ENCODE measurements at places on chromosomes 4 and X.
A peak's percentile ranks its signal among the peaks of the same experiment; 100 is the strongest.

GRCh38 chr4:179867300-179867878, 2375.8 kb upstream of the TENM3 start:
- DNase-seq: no peak

DNA sequence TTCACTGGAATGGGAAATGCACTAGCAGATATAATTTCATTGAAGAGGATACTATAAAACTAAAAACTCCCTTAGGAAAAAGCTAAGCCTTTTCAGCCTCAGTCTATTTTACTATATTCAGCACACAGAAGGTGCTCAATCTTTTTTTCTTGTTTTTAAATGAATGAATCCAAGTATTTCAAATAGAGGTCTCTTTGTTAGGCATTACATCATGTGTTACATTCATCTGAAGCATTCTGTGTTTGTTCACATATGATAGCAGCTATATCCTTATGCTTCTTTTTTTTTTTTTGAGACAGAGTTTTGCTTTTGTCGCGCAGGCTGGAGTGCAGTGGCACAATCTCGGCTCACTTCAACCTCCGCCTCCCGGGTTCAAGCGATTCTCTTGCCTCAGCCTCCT, 278.4 kb downstream of the CAMK2D start:
- no peak for DNase-seq

- DNase-seq: no peak
Measured at GRCh38 chr4:118325431-118325830, 27.4 kb downstream of the PRSS12 start.

DNA sequence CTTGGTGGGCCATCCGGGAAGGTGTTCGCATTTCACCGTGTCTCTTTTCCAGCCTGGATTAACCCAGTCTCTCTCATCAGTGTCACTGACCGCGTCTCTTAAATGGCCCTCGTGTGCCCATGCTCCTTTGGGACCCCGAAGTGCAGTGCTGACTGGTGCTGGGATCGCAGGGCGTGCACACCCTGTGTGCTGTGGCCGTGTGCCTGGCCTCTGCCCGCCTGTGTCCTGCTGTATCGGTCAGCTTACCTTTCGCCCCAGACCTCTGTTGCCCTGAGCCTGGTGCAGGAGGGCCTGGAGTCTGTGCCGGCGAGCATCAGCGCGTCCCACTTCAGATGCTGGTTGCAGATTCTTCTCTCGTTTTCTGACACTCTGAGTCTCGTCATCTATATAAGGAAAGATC, 68.3 kb upstream of the HGFAC start:
- no peak for DNase-seq

GRCh38 chr4:48905363-48906015, 1.1 kb downstream of the OCIAD2 start:
- no peak for DNase-seq

GRCh38 chr4:94741304-94741703, 16.5 kb upstream of the BMPR1B start:
- DNase-seq: no peak

GRCh38 chr4:79429113-79429903, 21.3 kb upstream of the GK2 start:
- no peak for DNase-seq

- DNase-seq: no peak
Measured at GRCh38 chr4:153001626-153002025, 65.5 kb downstream of the FHDC1 start.

- DNase-seq: no peak
Measured at GRCh38 chr4:164935363-164935762, 42.1 kb downstream of the TRIM61 start.

DNA sequence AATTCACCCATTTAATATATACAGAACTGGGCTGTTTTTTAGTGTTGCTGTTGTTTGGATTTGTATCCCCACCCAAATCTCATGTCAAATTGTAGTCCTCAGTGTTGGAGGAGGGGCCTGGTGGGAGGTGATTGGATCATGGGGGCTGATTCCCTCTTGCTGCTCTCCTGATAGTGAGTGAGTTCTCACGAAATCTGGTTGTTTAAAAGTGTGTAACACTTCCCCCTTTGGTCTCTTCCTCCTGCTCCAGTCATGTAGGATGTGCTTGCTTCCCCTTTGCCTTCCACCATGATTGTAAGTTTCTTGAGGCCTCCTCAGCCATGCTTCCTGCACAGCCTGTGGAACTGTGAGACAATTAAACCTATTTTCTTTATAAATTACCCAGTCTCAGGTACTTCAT, 141.6 kb upstream of the AADAT start:
- no peak for DNase-seq

- DNase-seq: no peak
Measured at GRCh38 chr4:7778510-7779431, 160.9 kb downstream of the AFAP1 start.

DNA sequence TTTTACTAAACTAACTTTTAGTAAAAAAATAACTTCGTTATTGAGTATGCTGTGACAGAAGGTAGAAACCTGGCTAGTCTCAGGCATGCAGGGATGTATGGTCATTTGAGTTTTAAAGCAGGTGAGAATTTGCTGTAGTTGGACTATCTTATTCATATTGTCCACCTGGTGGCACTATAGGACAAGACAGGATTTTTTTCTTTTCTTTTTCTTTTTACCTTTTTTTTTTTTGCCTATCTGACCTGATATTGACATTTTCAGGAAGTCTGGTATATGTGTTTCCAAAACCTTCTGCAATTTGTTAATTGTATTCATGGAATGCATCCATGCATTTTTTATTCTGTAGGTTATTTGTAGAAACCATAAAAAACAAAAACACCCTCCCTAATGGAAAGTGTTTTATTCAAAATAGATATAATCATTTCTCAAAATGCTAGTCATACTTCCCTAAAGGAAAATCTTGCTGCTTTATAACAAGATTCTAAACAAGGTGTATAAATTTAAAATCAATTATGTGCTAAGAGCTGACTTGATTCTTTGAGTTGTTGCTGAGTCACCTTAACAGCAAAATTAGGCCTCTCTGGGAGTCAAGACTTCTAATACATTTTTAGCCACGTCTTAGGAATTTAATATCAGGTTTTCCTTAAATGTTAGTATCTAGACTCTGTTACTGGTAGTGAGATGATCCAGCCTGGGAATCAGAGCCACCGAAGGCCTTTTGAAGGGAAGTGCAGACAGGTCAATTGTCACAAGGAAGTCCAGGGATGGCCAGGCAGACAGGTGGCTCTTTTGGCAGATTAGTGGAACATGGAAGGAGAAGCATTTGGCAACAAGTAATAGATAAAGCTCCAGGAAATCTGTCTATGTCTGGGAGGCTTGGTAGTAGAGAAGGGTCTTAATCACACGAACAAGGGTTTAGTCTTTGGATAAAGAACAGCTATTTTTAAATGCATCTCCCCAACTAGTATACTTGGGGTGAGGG, 201.3 kb upstream of the GNPDA2 start:
- DNase-seq: peak; percentile 0

- peak; percentile 24 for DNase-seq
Measured at GRCh38 chr4:158667651-158668198, 4.0 kb downstream of the C4orf46 start.

GRCh38 chr4:138677748-138678147, 337.8 kb upstream of the NOCT start:
- no peak for DNase-seq

GRCh38 chrX:124018023-124018422, 56.5 kb downstream of the STAG2 start:
- DNase-seq: no peak

GRCh38 chr4:1802720-1803522, 9.8 kb downstream of the FGFR3 start:
- DNase-seq: no peak

- no peak for DNase-seq
Measured at GRCh38 chr4:52408471-52408870, 250.6 kb downstream of the USP46 start.

DNA sequence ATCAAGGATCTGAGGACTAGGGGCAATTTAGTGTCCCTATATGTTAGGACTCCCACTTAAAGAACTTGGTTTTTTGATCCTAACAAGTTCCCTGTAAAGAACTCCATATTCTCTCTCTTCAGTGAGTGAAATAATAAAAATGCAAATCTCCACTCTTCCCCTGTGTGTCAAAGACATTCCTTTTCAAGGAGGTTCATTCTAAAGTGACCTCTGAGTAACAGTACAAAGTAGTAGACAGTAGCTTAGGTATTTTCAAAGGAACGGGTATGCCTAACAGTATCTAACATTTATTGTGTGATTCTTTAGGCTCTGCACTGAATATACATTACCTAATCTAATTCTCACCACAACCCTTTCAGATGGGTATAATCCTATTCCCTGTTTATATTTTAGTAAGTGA, 58.4 kb upstream of the SCOC start:
- no peak for DNase-seq

GRCh38 chr4:151276787-151277562, at the start of gene PRSS48:
TSS of gene PRSS48 (plus strand) at chr4:151277161. CDS start at chr4:151277173, 12 bp downstream.
- DNase-seq: no peak

GRCh38 chrX:111102636-111103035, 6.6 kb downstream of the PAK3 start:
- DNase-seq: no peak

- no peak for DNase-seq
Measured at GRCh38 chrX:137432609-137433008, 133.3 kb upstream of the ZIC3 start.

GRCh38 chr4:123256901-123257300, 139.7 kb upstream of the SPRY1 start:
- DNase-seq: no peak

DNA sequence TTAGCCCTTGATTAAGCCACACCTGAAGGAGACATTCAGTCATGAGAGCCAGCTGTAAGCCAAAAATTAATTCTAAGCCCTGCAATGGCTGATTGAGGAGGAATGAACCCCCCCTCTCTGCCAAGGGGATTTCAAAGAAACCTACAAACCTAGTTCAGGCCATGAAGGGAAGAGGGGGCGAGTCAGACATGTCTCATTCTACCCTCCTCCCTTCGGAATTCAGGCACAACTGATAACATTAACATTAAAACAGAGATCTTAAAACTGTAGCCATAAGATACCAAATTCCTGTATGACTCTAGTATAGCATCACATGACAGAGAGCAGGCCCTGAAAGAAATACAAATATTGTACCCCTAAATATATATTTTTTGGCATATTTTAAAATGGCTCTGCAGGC, 40.4 kb upstream of the AFAP1 start:
- no peak for DNase-seq

DNA sequence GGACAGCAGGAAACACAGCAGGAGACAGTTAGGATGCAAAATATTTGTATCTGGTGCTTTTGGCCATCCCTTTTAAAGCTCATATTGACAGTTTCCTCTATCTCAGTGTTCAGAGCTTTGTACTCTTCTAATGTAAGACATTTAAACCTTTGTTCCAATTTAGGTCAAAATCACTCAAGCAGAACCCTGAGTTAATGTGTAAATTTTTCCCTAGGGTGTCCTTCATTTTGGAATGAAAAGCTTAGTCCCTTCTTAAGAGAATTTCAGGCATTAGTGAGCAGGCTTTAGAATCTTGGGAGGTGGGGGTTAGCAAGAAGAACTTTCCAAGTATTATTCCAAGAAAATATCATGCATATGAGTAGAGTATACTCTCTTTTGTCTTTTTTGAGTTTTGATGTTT, 188.7 kb downstream of the GBA3 start:
- DNase-seq: no peak

GRCh38 chr4:120753854-120754253, 168.7 kb downstream of the PRDM5 start:
- DNase-seq: no peak

DNA sequence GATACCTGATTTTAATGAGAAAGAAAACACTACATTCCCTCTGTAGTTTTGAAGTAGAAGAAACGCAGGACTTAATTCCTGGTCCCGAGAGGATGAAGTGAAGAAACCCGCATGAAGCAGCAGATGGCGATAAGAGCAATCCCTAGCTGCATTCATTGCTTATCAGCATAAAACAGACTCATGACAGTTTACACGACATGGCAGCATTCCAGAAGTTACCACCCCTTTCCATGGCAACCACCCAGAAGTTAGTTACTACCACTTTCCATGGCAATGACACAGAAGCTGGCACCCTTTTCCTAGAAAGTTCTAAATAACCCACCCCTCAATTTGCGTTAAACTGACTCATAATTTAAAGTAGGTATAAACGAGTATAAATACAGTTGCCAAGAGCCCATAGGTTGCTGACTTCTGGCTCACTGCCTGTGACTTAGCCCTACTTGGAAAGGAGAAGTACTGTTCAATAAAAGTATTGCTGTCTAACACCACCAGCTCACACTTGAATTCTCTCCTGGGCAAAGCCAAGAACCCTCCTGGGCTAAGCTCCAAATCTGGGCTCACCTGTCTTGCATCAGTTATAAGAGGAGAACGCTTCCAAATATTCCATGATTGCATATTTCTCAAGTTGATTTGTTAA, 5.5 kb upstream of the XAGE2 start:
- no peak for DNase-seq

DNA sequence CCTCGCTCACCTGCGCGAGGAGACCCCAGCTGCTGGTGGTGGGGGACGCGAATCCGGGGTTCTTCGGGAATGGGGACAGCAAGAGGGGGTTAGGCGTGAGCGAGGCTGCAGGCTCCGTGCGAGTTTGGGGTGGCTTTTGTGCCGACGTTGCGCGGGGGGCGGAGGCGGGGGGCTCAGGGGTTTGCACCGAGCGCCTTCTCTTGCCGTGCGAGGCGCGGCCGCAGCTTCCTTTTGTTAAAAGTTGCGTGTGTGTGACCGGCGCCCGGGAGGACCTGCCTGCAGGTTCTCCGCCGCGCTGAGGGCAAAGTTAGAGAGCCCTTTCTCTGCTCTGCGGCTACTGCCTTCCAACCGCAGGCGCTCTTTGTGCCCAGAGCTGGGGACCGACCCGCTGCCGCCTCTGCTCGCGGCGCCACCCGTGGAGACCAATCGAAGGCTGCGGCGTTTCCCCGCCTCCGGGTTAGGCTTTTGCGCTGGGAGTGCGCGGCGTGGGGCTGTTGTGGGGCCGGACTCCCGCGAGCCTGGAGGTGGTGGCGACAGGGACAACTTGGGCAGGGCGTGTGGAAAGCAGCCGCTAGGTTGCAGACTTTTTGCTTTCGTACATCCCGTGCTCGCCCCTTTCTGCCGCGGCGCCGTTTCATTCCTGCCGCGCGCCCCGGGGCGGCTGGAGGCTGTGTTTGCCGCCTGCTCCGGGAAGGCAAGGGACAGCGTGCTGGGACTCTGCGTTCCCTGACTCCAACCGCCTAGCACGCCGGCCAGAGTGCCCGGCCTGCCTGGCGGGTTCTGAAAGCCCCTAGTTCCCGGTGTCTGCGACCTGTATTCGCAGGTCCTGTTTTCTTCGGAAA, 716 bp downstream of the KIT start:
- DNase-seq: no peak

- no peak for DNase-seq
Measured at GRCh38 chr4:83174844-83175414, 60.4 kb upstream of the PLAC8 start.

Measured in T-helper 2 cell (primary cell).